ENCODE measurements at places on chromosomes 3 and 15.

DNA sequence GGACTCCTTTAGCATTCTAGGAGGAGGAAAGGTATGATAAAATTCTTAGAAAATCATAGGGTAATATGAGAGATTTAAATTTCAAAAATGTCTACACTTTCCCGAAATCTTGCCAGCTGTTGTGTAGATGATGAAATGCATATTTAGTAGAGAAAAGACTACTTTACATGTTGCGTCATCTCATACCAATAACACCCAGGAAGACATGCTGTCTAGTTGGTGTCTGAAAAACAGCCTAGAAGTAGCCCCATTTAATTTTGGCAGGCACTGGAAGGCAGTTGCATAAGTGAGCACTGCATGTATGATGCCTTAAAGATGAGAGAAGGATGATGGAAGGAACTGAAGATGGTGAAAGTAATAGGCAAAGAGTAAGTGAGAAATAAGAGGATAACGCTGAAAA, 310.5 kb upstream of the TPM1 start:
- DNase-seq, result no peak

GRCh38 chr3:150497956-150498355, 48.3 kb downstream of the SERP1 start:
- DNase-seq, result no peak

- no peak for DNase-seq
Measured at GRCh38 chr3:5095886-5096285, 26.2 kb upstream of the ARL8B start.

GRCh38 chr3:44963571-44964325, 12.2 kb downstream of the ZDHHC3 start:
- DNase-seq, result no peak

DNA sequence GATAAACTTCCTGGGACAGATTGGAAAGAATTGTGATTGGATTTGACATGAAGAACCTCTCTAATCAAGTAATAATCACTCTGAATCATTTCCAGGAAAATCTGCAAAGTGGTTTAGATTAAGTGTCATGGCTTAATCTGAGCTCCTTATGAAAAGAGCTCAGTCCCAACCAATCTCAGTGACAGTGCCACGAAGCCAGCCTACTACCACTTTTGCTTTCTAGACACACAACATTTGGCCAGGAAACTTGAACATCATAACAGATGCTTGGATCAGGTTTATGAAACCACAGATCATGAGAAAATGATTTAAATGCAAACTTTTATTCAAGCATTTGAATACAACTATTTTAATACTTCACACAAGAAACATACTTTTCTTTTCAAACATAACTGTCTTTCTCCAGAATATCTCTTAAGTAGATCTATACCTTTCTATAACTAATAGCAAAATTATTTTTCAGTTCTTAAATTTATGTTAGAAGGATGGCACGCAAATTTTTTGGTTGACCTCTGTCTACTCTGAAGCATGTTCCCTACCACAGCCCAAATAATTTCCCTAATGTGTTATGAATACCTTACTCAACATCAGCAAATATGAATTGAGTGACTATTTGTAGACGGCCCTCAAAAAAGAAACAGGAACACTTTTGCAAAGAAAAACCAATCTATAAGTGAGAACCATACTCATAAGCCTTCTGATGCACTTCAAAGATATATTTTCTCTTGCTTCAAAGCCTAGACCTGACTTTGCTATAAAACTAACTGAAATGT, 495.0 kb upstream of the ZNF385D start:
- DNase-seq, result no peak

DNA sequence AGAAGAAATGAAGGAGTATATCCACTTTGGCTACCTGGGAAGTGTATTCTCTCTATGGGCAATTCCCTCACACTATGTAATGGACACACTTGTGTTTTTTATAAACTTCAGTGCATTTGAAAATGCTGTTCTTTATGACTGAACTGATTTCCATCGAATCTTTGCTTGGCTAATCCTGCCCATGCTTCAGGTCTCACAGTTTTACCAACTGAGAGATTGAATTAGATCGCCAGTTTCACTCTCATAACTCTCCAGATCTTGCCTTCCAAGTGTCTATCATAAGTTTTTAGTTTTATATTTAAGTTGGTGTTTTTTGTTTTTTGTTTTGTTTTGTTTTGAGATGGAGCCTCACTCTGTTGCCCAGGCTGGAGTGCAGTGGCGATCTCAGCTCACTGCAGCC, 73.5 kb upstream of the MBNL1 start:
- no peak for DNase-seq

GRCh38 chr3:11908981-11909698, 62.5 kb upstream of the TAMM41 start:
- DNase-seq, result no peak

- DNase-seq, result no peak
Measured at GRCh38 chr15:99361545-99362185, 110.4 kb downstream of the LRRC28 start.

DNA sequence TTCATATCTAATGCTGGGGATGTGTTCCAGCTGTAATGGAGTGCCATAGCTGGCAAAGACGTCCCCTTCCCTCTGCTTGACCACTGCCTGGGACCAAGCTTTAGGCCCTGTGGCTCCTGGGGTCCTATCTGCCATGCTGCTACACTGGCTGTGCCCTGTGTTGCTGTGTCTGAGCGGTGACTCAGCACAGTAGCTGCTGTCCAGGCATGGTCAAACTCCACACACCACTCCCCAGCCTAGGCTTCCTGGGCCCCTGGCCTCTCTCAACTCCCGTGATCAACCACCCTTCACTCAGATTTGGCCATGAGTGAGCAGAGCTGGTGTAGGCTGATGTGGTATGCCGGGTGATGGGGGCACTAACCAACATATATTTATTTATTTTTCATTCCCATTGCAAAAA, 27.0 kb downstream of the EPHB1 start:
- no peak for DNase-seq

DNA sequence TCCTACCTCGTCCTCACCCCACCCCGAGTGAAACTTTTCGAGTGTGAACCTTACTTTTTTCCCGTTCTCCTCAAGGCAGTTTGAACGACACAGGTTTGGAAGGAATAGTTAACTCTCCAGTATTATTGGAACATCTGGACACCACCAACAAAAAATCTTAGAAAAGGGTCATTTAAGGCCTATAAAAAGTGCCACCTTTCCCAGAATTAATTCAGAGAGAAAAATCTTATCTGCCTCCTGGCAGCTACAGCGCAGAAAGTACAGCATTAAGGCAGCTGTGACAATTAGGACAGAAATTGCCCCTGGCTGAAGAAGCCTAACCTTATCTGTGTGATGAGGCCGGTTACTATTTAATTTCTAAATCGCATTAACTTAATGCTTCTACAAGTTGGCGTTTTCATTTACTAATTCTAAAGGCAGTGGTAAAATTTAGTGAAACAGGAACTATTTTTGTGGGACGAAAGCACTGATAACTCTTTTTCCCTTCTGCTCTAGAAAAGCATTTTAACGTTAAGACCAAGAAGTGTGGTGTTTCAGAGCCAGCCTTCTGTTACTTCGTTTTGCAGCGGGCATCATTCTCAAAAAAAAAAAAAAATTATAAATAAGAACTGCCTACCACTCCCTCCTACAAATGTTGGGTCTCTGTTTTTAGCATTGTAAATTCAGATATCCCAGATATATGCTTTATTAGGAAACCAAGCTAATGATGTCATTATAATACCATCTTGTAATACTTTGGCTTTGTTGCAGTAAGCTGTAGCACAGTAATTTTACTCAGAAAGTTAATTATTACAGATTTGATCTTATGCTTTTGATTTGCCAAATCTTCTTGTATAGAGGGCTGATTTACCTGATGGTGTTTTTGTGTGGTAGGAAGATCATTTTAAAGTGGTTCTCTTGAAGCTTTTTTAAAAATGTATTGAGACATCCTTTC, 1.4 kb downstream of the ATP11B start:
- no peak for DNase-seq

- no peak for DNase-seq
Measured at GRCh38 chr15:99951511-99951910, 218.3 kb upstream of the LYSMD4 start.

DNA sequence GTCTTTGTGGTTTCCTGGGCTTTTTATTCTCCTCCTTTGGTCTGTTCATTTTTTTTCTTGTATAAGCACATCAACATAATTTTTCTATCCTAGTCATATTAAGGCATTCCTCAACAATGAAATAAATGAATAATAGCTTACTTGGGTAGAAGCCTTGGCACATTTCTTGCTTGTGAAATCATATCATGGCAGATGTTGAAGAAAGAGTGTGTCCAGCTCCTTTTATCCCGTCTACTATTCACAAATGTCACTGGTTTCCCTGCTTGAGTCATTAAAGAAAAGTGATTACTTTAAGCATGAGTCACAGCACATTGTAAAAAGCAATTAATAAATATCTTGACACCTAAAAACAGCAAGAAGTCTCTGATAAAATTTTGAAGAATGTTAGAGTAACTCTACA, 42.1 kb downstream of the MINAR1 start:
- no peak for DNase-seq

GRCh38 chr3:156149876-156150275, 29.5 kb downstream of the KCNAB1 start:
- DNase-seq, result no peak

GRCh38 chr15:63155486-63155885, 1.8 kb downstream of the RPS27L start:
- no peak for DNase-seq

DNA sequence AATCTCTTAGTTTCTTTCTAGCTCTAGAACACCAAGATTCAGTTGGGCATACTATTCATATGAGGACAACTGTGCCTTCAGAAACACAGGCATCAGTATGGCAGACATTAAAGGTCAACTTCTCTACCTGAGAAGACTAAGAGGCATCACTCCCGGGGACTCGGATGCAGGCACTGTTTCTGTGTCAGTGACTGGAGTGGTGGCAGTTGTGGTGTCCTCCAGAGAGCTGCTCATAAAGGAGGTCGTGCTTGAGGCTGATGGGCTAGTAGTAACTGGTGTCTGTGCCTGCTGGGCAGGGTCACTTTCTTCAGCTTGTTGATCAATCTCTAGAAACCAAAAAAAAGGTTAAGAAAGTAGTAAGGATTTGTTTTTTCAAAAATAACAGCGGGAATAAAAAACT, 75.2 kb downstream of the FBXL22 start:
- no peak for DNase-seq

DNA sequence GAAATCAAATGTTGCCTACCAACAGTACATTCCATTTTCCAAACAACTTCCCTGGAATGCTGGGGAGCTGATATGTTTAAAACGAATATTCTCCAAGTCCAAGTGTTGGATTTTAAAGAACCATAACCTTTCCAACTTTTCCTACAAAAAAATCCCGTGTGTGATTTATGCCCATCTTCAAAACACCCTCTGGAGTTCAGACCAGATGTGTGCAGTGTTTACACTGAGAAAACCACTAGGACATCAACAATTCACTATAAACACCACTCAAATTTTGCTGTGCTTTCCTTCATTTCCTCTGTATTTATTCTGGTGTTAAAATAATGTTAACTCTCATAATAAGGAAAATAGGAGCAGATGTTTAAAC, 2.4 kb downstream of the VGLL4 start:
- DNase-seq, result no peak

GRCh38 chr3:4804161-4805058, 174.8 kb upstream of the BHLHE40 start:
- no peak for DNase-seq

DNA sequence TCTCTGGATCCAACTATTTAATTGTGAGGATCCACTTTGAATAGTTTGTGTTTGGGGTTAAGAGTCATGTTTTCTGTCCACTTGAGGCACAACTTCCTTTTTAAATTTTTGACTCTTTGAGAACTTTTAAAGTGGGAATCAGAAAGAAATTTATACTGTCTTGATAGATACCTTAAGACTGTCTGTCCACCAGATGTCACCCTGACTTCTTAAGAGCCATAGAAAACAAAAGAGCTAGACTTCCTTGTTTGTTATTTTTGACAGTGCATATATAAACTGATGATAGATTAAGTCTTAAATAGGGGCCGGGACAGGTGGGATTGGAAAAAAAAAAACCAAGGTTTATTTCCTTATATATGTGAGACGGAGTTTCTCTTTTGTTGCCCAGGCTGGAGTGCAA, 52.1 kb upstream of the WDR72 start:
- DNase-seq, result no peak

DNA sequence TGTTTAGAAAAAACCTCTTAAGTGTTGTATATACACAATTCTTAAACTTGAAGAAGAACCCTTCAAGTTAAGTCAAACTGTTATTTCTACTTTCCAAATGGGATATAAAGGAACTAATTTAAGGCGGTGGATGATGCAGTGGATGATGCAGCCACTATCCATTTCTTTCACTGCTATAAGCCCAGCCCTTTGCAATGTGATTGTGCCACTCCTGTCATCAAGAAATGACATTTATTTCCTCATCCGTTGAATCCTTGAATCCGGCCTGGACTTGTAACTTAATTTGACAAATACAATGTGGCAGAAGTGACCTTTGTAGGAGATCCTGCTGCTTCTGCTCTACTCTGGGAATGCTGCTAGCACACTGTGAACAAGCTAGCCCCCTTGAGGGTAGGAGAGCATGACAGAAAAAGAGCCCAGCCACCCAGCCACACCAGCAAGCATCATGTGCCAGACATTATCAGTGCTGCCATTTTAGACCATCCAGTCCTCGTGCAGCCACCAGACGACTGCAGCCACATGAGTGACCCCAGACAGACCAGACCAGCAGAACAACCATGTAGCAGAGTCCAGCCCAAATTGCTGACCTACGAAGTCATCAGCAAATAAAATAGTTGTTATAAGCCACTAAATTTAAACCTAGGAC, 47.4 kb downstream of the UACA start:
- DNase-seq, result no peak

DNA sequence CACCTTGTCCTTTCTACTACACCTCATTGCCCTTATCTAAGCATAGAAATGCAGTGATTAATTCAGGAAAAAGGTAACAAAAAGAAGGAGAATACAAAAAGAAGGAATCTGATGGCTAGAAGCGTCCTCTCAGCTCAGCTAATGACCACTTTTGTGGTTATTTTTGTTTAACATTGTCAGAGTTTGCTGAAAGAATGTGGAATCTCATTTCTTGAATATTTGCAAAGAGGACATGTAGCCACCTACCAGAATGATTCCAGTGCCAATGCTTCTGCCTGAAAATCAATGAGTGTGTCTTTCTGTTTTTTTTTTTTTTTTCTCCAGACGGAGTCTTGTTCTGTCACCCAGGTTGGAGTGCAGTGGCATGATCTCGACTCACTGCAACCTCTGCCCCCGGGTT, 24.5 kb downstream of the NANOGP8 start:
- no peak for DNase-seq

DNA sequence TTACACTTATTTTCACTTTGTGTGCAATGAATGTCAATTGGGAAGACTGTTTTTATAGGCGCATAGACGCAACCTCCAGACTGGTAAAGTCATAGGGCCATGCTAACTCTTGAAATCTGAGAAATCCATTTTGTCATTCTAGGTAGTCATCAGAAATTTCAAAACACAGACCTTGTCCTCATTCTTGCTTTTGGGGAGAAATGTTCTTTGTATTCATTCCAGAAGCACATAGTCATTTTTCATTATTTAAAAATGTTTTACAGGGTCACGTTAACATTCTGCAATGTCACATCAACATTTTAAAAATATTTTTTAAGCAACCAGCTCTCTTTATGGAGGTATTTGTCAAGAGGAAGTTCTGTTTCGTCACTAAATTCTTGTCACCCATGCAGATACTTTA, 898.4 kb downstream of the PDCD6IP start:
- no peak for DNase-seq
